ENCODE measurements at places on chromosomes 7 and 10.

GRCh38 chr10:21273400-21273968 is 252.0 kb downstream of the SKIDA1 start:
- no peak for DNase-seq

DNA sequence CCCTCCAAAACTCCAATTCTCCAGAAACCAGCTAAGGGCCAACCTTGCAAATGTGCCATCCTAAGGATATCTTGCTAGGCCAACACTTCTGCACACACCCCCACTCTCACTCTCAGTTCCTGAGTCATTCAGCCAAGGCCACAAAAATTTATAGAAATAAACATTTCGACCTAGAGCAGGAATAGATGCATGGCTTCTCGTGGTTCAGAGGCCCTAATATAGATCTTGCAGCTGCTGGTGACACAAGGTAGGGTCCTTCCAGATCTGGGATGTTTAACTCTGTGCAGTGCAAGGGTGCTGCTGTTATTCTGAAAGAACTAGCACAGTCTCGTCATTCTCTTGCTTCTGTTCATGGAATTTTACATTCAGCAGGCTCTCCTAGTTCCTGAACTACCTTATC is 369.3 kb downstream of the CALN1 start:
- no peak for DNase-seq

- DNase-seq, result no peak
Measured at GRCh38 chr10:27865221-27865635, 119.6 kb upstream of the MKX start.

- DNase-seq, result peak; percentile 67
Measured at GRCh38 chr10:42367532-42368230, 270.7 kb downstream of the ZNF33B start.

DNA sequence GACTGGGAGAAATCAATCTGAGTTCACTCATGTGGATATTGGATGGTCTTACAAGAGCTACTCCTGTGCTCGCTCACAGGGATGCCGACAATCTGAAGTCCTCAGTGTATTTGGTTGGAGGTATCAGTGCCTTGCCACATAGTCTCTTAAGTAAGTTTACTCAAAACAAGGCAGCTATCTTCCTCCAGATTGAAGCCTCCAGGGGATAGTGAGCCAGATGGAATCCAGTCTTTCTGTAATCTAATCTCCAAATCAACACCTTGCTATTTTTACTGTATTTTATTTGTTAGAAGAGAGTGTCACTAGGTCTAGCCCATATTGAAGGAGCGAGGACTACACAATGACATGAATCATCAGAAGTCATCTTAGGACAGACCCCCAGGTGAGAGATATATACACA is 456.6 kb upstream of the POT1 start:
- no peak for DNase-seq

GRCh38 chr10:121595806-121596688 is 2.2 kb downstream of the FGFR2 start:
- no peak for DNase-seq

DNA sequence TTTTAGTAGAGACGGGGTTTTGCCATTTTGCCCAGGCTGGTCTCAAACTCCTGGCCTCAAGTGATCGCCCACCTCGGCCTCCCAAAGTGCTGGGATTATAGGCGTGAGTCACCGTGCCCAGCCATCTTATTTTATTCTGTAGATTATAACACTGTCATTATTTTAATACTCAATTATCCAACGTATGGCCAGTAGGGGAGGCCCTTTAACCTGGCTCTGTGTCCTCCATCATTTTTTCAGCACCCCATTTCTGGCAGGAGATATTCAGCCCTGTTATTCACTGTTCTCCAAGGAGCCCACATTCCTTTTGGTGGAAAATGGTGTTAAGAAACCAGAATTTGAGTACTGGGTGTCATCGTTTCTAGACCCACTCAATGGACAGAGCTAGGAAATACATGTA is 31.5 kb downstream of the PDSS1 start:
- DNase-seq, result no peak

GRCh38 chr7:48130658-48131108 is 40.6 kb upstream of the ABCA13 start:
- DNase-seq, result no peak

GRCh38 chr10:110664483-110665420 is 20.6 kb downstream of the RBM20 start:
- no peak for DNase-seq

DNA sequence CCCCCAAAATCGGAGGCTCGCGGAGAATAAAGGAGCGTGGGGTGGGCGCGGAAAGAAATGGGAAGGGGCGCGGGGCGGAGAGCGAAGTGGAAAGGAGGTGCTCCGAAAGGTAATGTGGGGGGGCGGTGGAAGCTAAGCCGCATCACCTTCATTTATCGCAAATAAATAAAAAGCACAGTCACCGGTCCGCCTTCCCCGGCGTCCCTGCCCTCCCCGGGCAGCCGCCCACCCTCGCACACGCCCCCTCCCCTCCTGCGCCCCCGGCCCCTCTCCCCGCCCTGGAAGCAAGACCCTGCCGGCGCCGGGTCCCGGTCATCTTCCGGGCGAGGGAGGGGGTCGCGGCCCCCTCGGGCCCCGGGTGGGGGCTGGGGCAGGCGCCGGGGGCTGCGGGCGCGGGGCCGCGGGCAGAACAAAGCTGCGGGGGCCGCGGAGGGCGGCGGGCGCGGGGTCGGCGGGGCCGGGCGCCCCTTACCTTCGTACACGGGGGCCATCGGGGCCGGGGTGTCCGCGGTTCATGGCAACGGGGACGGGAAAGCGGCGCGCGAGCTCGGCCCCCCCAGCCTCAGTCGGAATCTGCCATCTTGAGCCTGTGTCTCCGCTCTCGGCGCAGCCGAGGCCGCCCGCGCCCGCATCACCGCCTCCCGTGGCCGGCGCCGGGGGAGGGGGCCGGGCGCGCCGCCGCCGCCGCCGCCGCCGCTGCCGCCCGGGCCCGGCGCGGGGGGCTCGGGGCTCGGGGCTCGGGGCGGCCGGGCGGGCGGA is 486 bp downstream of the HIPK2 start:
- DNase-seq, result peak; percentile 41

GRCh38 chr10:97320480-97321031 is 1.5 kb downstream of the FRAT1 start:
- DNase-seq, result no peak

DNA sequence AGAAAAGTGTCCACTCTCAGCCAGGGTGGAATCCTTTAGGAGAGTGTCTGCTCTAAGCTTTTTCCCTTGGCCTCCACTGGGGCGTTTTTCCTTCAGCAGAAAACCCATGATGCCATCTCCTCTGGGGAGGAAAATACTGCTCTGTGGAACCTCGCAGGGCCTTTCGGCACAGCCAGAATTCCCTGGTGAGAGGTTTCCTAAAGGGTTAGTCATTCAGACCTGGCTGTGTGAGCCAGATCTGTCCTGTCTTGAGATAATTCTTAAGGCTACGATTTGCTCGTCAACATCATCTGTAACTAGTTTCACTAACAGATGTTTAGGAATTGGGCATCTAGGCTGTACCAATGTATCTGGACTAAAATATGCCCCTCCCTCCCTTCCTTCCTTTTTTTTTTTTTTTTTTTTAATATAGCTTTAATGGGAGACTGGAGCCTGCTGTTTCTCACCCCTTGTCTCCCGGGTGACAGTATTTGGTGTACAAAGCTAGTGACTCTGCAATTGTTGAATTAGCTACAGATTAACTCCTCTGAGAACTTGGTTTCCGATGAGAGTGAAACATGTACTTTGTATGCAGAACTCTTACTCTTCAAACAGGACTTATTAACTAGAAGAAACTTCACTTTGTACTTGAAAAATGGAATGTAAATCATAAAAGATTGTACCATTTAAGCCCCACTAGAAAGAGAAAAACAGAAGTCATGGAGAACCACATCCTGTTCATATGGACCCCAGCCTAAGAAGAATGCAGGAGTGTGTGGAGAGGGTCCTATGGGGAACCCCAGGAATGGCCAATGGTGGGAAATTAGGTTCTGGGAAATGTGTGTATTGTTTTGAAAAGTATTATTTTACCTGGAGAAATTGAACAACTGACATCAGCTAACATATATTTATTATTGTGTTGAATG is 230.9 kb downstream of the CAMK1D start:
- DNase-seq, result no peak

GRCh38 chr7:80661729-80662128 is 23.3 kb downstream of the CD36 start:
- no peak for DNase-seq

- DNase-seq, result no peak
Measured at GRCh38 chr7:90574146-90574819, 21.8 kb upstream of the CDK14 start.

GRCh38 chr7:17304926-17305325 is 6.5 kb downstream of the AHR start:
- DNase-seq, result no peak

DNA sequence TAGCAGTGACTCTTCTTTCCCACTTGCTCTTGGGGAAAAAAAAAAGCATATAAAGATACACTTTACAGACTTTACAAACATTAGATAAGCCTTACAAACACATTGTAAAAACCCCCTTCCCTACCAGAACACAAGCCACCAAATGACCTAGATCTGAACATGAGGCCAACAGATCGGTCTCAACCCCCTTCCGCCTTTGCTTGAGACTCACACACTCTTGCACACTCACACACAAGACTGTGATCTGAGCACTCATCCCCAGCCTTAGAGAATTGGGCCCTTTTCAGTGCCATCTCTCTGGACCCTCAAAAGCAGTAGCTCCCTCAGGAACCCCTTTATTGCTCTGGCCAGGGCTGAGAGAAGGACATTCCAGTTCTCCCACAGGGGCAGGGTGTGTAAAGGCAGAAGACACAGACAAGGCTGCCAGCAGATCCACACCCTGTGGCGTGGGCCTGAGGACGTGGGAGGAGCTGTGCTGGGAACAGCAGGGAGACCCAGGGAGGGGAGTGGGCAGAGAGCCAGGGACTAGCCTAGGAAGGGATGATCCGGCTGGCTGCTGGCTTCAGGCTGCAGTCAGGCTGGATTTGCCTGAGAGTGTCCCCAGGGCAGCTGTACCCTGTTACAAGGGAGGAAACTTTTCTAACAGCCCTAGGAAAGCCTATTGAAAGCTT is 206.7 kb downstream of the KIAA1217 start:
- DNase-seq, result no peak

- DNase-seq, result no peak
Measured at GRCh38 chr7:124649397-124650014, 116.1 kb downstream of the GPR37 start.

GRCh38 chr10:124565565-124566221 is 104.1 kb downstream of the LHPP start:
- peak; percentile 41 for DNase-seq

DNA sequence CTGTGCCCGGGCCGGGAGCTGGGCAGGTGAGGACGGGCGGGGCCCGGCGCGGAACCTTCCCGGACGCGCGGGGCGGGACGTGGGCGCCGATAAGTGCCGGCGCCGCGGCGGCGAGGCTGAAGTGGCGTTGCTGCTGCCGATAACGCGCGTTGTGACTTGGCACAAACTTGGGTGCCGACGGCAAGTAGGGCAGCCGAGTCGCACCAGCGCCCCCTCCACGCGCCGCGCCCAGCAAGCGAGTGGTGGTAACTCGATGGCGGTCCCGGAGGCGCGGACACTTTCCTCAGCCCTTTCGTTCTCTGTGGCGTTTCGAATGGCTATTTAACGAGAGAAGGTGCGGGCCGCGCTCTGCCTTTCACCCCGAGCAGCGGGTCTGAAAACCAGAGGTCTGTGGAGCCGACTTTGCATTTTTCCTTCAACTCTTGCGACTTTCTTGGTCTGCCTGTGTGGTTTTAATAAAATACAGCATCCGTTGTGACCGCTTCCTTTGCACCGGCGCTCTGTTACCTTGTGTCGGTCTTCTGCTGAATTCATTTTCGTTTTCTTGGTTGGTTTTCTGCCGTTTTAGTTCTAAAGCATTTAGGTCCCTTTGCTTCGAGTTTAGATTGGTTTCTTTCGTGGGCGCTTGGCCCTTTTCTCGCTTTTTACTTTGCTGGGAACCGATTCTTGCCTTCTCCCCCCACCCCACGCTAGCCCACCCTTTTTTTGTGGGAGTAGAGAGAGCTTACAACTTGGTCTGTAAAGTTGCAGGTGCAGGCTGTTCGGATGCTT is 701 bp downstream of the STK17A start:
- peak; percentile 29 for DNase-seq

GRCh38 chr10:73433538-73433867 is at the start of gene MSS51:
Gene MSS51, minus strand, starts transcription at chr10:73433561. Its CDS starts 5,277 bp downstream, at chr10:73428284.
- DNase-seq, result no peak

- DNase-seq, result peak; percentile 24
Measured at GRCh38 chr10:15084502-15084922, 4.1 kb downstream of the ACBD7 start.

GRCh38 chr10:89019569-89020327 is 29.1 kb downstream of the FAS start:
- no peak for DNase-seq

- no peak for DNase-seq
Measured at GRCh38 chr10:126902157-126902556, 3.1 kb upstream of the DOCK1 start.

DNA sequence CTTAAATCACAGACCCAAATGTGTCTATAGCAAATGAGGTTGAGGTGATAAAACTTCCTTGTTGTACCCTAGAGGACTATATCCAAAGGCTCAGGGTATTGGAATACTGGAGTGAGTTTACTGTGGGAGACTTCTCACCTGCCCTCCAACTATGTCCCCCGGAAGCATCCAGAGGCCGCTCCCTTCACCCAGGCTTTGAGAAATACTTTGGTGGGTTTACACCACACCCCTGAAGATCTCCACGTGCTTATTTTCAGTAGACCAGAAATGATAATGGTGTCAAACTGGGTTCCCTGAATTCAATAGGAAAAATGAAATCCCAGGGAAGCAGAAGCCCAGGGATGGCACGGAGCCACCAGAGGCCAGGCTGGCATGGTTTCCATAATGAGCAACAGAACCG is 31.3 kb upstream of the NANOS1 start:
- DNase-seq, result no peak

- no peak for DNase-seq
Measured at GRCh38 chr10:97531401-97531986, 32.8 kb downstream of the UBTD1 start.

DNA sequence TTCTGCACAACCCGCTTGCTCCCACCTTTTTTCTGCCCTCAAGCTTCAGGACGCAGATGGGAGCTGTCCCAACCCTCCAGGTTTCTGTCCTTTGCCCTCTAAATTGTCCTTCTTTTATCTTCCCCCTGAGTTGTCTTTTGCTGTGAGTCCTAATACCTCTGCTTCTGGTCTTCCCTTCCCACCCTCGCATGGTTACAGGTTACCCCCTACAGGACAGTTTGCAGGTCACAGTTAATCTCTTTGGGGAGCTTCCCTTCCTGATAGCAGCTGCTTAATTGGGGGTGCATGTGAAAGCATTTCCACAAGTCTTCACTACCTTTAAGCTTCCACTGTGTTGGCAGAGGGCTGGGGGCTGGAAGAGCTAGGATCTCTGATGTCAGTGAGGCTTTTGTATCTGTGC is 121.5 kb upstream of the CXCL12 start:
- no peak for DNase-seq

GRCh38 chr10:127561647-127562046 is 12.5 kb downstream of the NPS start:
- no peak for DNase-seq

- no peak for DNase-seq
Measured at GRCh38 chr7:85688712-85689111, 501.9 kb upstream of the SEMA3D start.

- no peak for DNase-seq
Measured at GRCh38 chr10:47137311-47137851, 162.6 kb upstream of the GDF10 start.

Data from HuH-7.5 (cell line).